ENCODE measurements at places on chromosomes 11 and 22. TPM values are rescaled to one million over a fixed set of nuclear protein-coding genes. Genes with fewer than 3 reads are reported as not detected.

GAL gene
- not detected for total RNA-seq

KCNJ1 gene
- 0.29 TPM for total RNA-seq

CENPM gene
- total RNA-seq, result 0.64 TPM

KRTAP5-11 gene
- not detected for total RNA-seq

- peak; percentile 75 for DNase-seq
Observed at GRCh38 chr11:47946682-47947559, 33.4 kb upstream of the PTPRJ start.

- DNase-seq, result peak; percentile 94
Observed at GRCh38 chr11:35893796-35894475, 49.9 kb upstream of the LDLRAD3 start.

- DNase-seq, result no peak
Observed at GRCh38 chr11:59766542-59767224, 11.5 kb downstream of the STX3 start.

- DNase-seq, result peak; percentile 99
Observed at GRCh38 chr11:17653611-17654010, 65.8 kb upstream of the MYOD1 start.

- DNase-seq, result peak; percentile 61
Observed at GRCh38 chr11:125070699-125071254, 7.7 kb downstream of the SLC37A2 start.

GRCh38 chr11:54930930-54931329, 224.3 kb downstream of the OR4A5 start:
- DNase-seq, result no peak

DNA sequence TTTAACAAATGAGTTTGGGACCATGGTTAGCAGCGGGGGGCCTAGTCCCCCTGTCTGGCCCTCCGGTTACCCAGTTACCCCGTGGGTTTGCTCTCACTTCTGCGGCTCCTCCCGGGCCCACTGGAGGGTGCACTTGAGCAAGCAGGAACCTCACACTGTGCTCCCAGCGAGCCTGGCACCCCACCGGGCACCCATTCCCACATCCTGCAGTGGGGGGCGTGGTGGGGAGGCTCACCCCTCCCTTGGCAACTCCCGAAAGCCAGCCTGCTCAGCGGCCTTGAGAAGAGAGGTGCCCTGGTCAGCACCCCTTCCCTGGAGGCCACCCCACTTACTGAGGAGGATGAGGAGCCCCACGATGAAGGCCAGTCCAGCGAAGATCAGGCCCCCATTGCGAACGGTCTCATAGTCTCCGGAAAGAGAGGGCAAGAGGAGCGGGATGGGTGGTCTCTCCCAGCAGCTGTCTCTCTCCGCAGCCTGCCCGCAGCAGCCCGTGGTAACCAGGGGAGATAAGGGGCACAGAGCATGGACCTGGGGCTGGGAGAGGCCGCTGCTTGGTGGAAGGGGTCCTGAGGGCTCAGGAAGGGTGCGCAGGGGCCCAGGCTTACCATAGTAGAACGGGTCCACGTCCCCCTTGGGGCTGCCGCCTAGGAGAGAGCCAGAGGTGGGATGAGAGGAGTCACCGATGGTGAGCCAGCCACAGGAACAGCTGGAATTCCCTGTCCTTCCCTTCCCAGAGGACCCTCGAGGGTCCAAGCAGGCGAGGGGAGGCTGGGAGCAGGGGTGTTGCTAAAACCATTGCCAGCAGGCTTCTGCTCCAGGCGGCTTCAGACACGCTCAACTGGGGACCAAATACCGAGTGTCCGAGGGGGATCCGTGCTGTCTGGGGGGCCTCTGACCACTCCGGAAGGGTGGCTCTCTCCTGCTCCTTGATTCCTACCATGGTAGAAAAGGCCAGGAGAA, 2.2 kb downstream of the FXYD2 start:
- DNase-seq, result no peak

- DNase-seq, result no peak
Observed at GRCh38 chr11:10044618-10045017, 249.4 kb downstream of the SBF2 start.

DNA sequence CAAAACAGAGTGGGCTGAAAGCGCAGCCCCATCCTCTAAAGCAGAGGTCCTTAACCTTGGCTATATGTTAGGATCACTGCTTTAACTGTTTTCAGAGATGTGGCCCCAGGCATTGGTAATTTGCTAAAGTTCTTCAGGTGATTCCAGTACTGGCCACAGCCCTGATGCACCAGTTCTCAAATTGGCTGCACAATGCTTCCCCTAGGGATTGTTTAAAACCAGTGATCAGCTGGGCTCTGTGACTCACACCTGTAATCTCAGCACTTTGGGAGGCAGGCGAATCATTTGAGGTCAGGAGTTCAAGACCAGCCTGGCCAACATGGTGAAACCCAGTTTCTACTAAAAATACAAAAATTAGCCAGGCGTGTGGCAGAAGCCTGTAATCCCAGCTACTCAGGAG, 8.4 kb upstream of the IRAG1 start:
- DNase-seq, result peak; percentile 23

DNA sequence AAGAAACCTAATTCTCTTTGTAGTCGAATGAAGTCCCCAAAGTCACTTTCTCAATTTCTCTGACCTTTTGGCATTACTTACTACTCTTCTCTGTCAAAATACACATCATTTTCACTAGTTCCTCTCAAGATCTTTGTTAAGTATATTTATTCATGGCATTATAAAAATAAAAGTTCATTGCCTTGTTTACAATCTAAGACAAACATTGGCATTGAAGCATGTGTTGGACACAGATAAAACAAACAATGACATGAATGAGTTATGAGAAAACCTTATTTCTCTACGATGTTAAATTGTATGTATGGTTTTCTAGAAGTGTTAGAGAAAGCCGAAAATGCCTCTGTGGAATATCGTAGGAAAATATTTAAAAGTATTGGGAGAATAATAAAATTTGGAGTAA, 8.6 kb upstream of the OR51G1 start:
- no peak for DNase-seq

- no peak for DNase-seq
Observed at GRCh38 chr22:49093192-49093880, 734.3 kb downstream of the BRD1 start.

DNA sequence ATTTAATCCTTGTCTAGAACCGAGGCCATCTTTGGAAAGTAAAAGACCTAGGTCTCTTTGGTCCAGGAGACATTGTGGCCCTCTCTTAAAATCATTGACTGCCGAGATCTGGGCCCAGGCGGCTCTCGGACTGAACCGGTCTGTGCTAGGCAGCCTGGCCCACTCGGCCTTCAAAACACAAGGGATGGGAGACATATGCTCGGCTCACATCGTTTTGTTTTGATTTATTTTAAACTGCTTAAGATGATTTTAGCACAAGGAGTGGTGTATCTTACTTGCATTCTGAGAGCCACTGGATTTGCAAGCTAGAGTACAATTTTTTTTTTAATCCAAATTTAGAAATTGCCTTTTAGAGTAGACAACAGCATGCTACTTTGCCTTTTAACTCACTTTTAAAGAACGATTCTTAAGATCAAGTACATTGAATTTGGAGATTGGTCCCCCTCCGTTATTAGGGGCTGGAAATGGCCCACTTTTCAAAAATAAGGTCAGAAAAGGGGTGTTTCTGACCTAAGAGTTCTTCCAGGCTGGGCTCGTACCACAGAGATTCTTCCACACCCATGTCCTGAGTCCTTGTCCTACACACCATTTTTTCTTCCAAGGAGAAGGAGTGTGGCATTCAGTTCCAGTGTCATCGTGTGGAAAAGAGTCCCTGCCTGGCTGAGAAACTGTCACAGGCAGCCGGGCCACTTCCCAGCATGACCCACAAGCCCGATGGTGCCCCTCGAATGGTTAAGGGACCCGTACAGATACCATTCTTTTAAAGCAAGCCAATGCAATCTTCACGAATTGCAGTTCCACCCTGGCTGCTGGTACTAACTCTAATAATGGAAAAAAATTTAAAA, 80.5 kb upstream of the WNT7B start:
- peak; percentile 72 for DNase-seq

Measured in myocyte (in vitro differentiated cells).